Bone marrow (tissue), 2 donors: ENCODE measurements at places on chromosomes 5 and 9.

GRCh38 chr9:107874137-107874536, 384.6 kb upstream of the KLF4 start:
- no peak for DNase-seq

- no peak for DNase-seq
These were observed 26.7 kb upstream of the AOPEP start for GRCh38 chr9:94699715-94700373.

DNA sequence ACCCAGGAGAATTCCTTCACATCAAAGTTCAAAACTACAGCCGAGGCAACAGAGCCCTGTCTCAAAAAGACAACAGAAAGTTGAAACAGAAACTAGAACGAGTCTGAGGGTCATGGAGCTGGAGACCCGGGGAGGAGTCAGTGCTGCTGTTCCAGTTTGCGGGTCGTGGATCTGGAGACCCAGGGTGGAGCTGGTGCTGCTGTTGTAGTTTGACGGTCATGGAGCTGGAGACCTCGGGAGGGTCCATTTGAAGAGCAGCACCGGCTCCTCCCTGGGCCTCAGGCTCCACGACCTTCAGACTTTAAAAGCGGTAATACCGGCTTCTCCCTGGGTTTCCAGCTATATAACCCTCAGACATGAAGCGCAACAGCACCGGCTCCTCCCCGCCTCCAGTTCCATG, 13.0 kb upstream of the LCN15 start:
- no peak for DNase-seq

DNA sequence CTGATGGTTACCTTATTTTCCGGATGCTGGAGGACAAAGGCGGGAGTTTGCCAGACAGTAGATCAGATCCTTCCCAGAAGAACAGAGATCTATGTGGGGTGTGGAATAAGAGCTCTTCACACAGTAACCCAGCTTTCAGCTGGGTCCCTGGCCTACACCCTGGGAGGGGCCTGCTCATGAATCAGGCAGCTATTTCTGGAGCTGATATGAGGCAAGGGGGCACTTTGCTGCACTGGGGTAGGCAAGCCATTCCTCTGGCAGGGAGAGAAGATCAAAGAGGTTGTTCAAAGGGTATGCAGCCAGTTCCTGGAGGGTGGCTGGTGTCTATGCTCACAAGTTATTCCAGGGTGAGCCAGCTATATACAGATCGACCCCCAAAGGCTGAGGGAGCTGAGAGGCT, 48.6 kb downstream of the CYSTM1 start:
- DNase-seq: no peak

GRCh38 chr9:114065304-114065703, 12.8 kb downstream of the AMBP start:
- DNase-seq: no peak

DNA sequence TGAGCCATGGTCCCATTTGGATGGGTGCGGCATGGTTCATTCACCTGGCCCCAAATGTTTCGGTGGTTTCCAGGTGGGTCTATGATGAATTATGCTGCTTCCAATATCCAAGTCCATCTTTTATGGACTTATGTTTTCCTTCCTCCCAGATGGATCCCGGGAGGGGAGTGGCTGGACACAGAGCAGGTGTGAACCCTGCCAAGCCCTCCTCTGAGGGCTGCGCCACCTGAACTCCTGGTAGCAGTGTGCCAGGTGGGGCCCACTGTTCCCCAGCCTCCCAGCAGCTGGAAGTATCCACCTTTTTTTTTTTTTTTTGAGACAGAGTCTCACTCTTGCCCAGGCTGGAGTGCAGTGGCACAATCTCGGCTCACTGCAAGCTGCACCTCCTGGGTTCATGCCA, 42.9 kb downstream of the WNK2 start:
- no peak for DNase-seq

- no peak for DNase-seq
These were observed 516.1 kb downstream of the NTRK2 start for GRCh38 chr9:85185486-85186217.

- no peak for DNase-seq
These were observed 138.8 kb downstream of the LIFR start for GRCh38 chr5:38417658-38418017.

DNA sequence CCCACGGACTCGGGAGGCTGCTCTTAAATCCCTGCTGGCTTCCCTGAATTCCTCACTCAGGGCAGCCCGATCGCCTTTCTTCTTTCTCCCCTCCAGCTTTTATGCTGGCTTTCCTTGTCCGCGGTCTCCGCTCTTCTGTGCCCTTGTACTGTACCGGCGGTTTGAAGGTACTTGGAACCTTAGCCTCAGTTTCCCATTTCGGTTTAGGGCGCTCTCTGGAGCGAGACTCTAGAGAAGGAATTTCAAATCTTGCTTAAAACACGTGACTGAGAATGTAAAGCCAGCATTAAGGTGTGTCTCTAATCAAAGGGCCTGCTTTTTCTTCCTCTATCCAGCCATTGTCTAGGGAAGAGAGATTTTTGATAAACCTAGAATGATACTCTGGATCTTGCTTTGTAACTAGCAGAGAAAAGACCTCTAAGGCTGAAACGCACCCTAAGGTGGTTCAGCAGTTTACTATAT, 650 bp downstream of the GPR107 start:
- DNase-seq: no peak

GRCh38 chr5:16480821-16481538, 15.4 kb upstream of the ZNF622 start:
- DNase-seq: no peak

DNA sequence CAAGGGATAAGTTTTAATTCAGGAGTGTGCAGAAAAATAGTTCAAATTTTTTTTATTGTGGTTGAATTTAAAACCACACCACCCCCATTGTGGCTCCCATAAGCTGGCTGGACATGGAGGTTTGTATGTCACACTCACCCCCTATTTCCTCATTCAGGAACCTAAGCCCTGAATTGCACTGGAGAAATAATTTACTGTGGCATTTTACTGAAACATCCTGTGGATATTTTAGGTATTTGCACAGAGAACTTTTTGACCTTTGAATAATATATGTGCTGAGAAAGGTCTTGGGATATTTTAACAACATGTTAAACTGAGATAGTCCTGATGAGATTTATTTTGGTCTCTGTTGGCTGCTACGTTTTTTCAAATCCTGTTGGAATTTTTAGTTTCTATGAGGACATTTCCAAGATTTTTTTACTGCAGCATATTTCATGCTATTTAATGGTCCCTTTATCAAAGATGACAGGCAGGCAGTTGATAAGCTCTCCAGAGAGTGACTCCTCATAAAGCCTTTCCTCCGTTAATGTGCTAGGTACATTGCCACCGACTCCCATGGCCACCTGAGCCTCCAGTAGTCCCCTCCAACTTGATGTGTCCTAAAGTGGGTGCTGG, 51.2 kb upstream of the PALM2AKAP2 start:
- no peak for DNase-seq

GRCh38 chr5:168339109-168339771, 47.8 kb downstream of the WWC1 start:
- DNase-seq: no peak

- no peak for DNase-seq
These were observed 29.6 kb upstream of the GRXCR2 start for GRCh38 chr5:145902421-145902820.

DNA sequence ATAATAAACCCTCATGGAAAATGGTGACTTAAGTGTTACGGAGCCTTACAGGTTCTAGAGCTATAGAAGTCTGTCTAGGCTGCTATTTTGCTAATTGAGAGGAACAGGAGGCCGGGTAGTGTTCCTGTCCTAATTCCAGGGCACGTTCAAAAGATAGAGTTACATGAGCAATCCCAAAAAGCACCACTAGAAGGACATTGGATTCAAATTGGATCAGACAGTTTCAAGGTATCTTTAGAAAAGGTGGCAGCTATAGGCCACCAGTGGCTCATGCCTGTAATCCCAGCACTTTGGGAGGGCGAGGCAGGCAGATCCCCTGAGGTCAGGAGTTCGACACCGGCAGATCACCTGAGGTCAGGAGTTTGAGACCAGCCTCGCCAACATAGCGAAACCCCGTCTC, 458.8 kb downstream of the TMEM232 start:
- no peak for DNase-seq

- no peak for DNase-seq
These were observed 37.0 kb downstream of the TRIM32 start for GRCh38 chr9:116724123-116724522.

DNA sequence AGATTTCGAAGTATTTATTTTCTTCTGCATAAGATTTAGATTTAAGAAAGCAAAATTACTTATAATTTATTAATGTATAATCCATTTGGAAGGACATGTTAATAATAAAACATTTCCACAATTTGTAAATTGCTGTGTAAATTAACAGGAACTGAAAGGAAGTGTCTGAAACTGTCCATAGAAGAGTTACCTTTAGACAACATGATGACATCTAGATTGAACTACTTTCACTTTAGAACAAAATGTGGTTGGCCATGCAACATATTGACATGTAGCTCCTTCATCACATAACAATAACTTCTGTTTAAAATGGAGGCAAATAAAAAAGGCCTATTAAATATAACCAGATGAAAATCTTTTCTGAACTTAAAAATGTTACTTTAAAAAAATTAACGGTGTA, 1849.5 kb upstream of the ACO1 start:
- DNase-seq: no peak

DNA sequence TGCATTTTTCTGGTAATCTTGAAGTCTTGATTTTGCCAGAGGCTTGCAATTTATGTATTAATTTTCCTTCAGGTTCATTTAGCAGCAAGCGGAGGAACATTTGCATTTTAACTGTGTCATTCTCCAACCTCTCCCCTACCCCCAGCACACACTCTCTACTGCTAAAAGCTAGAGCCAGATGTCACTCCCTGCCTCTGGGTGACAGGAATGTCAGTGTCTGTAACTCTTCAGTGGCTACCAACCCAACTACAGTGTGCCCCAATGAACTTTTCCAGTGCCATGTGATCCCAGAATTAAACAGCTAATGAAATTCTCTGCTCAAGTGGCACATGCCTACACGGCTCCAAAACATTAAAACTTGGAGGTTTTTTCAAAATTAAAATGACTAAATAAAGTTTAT, 260.3 kb downstream of the GOLPH3 start:
- no peak for DNase-seq
